ENCODE measurements at places on chromosomes 12 and 14. TPM values are rescaled to one million over a fixed set of nuclear protein-coding genes. Genes with fewer than 3 reads are reported as not detected.

The HOXC6 gene
- 2.7 TPM for total RNA-seq

The OASL gene
- 1.2 TPM for total RNA-seq

The LHX5 gene
- total RNA-seq = not detected

The PIWIL1 gene
- not detected for total RNA-seq

The PKP2 gene
- 9.8 TPM for total RNA-seq

The ETFRF1 gene
- total RNA-seq = 13.8 TPM

The SLC5A8 gene
- not detected for total RNA-seq

The DBX2 gene
- total RNA-seq = not detected

The SERPINA6 gene
- total RNA-seq = 0.32 TPM

The LTBR gene
- 138 TPM for total RNA-seq

The IL23A gene
- 0.23 TPM for total RNA-seq

The NANOG gene
- not detected for total RNA-seq

The ZDHHC22 gene
- total RNA-seq = not detected

The MOK gene
- 195 TPM for total RNA-seq

The FAM186B gene
- 1.2 TPM for total RNA-seq

Measured in A375 (cell line).